SJSA1 (cell line): ENCODE measurements at places on chromosomes 16 and 17. TPM values are rescaled to one million over a fixed set of nuclear protein-coding genes. Genes with fewer than 3 reads are reported as not detected.

The CCDC200 gene
- not detected in 2 replicates for total RNA-seq

The SKAP1 gene
- total RNA-seq: 1.3 and 6.8 TPM in 2 replicates

The ST6GALNAC1 gene
- total RNA-seq: not detected in 2 replicates

The TUBB3 gene
- total RNA-seq: 58.2 and 104 TPM in 2 replicates

The KCNH4 gene
- total RNA-seq: not detected in 2 replicates

The SLC43A2 gene
- total RNA-seq: 2.0 and 3.4 TPM in 2 replicates

The ETV4 gene
- 7.2 and 16.8 TPM in 2 replicates for total RNA-seq

The SLC13A2 gene
- total RNA-seq: not detected in 2 replicates

The CCL23 gene
- total RNA-seq: not detected in 2 replicates

GRCh38 chr17:78306913-78307312 lies 53.0 kb downstream of the SOCS3 start:
- DNase-seq: no peak

- DNase-seq: no peak
Measured at GRCh38 chr16:55778757-55779156, 54.1 kb downstream of the CES1 start.

DNA sequence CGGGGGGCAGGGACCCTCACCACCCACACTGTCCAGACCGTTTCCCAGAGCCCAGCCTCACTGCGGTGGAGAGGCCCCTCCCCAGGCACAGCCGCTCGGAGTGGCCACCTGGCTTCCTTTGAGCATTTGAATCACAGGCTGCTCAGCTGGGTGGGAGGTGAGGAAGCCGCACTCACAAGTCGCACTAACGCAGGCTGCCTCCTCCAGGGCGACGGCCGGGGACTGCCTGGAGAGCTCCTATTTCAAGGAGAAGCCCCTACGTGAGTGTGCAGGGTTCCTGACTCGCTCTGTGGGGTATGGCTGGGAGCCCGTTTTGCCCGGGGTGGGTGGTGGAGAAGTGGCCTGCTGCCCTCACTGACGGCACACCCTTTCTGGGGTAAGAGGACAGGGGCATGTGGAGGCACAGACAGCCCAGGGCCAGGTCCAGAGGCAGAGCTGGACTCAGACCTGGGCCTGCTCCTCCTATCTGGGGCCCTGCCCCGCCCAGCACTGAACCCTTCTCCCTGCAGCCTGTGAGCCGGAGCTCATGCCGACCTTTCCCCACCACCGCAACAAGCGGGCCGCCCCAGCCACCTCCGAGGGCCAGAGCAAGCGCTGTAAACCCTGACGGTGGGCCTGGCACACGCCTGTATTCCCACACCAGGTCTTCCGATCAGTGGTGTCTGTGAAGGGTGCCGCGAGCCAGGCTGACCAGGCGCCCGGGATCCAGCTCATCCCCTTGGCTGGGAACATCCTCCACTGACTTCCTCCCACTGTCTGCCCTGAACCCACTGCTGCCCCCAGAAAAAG lies 6.2 kb downstream of the SPATA2L start:
- DNase-seq: no peak

GRCh38 chr16:20844588-20844987 lies 38.3 kb downstream of the REXO5 start:
- DNase-seq: no peak

DNA sequence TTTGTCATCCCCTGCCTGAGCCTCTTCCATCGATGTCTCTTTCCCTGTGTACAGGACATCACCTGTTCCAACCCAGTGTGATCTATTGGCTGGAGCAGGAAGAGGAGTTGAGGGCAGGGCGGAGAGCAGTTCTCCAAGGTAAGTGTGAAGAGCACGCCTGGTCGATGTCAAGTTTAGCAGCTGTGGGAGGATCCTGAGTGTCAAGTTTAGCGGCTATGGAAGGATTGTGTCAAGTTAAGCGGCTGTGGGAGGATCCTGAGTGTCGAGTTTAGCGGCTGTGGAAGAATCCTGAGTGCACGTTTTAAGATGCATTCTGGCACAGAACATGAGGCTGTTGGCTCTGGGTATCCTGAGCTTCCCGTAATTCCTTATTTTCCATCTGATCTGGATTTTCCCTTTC lies 7.2 kb downstream of the ZNF778 start:
- DNase-seq: no peak

DNA sequence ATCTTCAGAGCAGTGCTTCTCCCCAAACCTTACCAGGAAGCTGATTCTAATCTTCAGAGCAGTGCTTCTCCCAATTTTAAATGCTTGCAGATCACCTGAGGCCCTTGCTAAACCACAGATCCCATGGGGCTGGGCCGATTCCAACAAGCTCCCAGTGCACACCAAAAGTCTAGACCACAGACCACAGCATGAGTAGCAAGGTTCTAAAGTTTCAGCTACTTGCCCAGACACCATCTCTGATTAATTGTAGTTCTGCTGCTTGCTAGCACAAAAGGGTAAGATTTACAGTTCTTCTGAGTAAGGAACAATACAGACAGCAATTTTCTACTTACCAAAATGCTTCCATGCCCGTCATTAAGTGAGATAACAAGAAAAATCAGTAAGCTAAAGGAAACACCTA lies 12.2 kb downstream of the CLEC3A start:
- no peak for DNase-seq

- no peak for DNase-seq
Measured at GRCh38 chr17:46765453-46765852, 53.0 kb downstream of the WNT3 start.

GRCh38 chr16:79271583-79271982 lies 329.0 kb downstream of the MAF start:
- DNase-seq: no peak

- no peak for DNase-seq
Measured at GRCh38 chr17:80545499-80545826, 825 bp downstream of the RPTOR start.

DNA sequence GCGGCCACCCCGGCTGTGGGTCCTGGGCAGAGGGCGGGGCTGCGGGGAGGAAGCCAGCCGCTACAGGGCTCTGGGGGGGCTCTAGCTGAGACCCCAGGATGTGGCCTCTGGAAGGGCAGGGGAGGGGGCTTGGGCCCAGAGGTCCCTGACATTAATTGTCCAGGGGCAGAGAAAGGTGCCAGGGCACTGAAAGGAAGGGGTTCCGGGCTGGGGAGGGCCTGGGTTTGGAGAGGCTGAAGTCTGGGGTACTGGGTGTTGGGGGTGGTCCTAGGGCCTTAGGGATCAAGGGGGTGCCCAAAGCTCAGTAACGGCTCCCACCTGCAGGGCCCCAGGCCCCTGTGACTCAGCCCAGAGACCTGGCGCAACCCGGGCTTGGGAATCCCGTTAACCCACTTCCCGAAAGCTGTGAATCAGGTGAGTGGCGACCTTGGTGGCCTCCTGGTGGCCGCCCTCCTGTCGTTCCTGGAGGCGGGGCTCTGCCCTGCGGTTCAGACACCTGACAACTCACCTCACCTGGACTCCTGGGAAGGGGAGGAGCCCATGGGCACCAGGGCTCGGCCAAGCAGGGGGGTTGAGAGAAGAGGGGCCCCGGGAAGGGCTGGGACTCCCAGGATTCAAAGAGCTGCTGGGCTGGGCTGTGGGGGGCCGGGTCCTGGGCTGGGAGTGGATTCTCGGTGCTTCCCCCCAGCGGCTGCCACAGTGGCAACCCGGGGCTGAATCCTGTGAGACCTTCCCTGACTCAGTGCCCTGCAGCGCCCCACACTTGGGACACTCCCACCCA lies 465 bp upstream of the PRSS22 start:
- no peak for DNase-seq

- DNase-seq: no peak
Measured at GRCh38 chr16:78890373-78890895, 710.1 kb downstream of the MAF start.

DNA sequence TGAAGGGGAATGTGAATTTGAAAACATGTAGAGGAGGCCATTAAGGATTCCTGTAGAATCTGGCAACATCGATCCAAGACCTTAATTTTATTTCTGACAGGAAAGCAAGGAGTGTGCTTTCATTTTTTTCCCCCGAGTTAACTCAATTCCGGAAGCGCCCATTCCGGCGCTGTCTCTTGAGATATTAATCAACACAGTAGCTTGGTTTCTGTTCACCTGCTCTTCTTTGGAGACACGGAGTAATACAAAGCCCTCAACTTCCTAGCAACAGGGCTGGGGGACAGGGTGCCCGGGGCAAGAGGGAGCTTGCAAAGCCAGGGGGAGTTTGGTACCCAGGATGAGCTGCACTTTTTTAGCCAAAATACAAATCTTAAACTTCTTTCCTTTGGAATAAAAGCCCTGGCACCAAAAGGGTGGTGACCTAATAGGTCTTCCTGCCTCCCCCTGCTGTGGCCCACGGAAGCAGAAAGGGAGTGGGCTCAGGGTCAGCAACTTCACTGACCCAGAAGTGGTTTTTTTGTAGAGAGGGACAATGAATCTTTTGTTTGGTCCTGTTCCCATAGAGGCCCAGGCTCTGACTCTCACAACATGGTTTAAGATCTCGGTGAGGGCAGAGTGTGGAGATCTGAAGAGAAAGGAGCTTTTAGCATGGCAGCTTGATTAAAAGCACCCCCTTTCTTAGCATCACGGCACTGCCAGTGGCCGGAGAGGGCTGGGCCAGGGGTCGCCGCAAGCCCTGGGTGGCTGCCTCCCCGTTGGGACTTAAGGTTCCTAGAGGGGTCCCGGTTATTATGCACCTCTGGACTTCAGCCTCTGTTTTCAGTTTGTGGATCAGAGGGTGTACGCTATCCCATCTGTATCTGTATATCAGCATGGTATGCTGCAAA lies 207.3 kb downstream of the CCDC182 start:
- DNase-seq: no peak

DNA sequence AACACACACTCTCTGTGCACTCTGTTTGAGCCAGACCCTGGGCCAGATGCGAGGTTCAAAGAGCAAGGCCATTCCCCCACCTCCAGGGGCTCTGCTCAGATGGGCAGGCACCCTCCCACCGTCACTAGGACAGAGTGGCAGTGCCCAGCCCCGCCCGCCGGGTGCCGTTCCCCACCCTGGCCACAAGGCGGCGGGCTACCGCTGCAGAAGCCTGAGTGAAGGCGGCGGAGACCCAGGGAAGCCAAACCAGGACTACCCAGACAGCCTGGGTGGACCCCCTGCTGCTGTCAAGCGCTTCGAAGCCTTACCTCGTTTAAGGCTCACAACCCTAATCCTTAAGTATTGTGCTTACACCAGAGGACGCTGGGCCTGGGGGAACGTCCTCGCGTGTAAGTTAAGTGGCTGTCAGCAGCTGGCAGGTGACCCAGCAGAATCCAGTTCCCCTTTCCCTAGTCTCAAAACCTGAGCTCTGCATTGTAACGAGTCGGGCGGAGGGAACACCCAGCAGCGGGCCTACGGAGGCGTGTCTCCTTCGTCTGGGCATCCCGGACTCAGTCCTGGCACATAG lies 4.5 kb downstream of the ARHGAP27 start:
- DNase-seq: no peak

DNA sequence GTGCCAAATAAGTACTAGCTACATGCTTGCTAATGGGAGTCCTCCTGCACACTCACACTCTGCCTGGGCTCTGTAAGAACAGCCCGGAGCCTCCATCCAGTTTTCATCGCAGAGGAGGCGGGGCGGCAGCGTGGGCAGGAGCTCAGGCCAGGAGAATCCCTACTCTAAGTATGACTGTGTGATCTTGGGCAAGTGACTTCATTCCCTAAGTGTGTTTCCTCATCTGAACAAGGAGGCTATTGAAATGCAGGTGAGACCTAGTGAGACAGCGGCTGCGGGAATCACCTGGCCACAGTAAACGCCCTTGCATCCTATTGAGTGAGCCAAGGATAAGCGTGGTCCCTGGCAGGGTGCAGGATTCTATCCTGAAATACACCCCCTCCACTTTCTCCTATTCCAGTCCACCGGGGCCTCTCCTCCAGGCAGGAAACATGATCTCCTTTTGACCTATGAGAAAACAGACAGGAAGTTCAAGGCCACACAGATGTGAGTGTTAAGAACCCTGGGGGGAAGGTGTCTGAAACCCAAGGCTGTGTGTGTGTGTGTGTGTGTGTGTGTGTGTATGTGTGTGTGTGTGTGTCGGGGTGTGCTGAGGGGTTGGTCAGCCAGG lies 5.2 kb upstream of the RAI1 start:
- no peak for DNase-seq

- no peak for DNase-seq
Measured at GRCh38 chr16:59400830-59401229, 666.7 kb upstream of the GOT2 start.

GRCh38 chr17:60656499-60656898 lies 21.2 kb upstream of the BCAS3 start:
- DNase-seq: no peak

GRCh38 chr17:48240122-48240521 lies 132.6 kb downstream of the SNX11 start:
- no peak for DNase-seq

DNA sequence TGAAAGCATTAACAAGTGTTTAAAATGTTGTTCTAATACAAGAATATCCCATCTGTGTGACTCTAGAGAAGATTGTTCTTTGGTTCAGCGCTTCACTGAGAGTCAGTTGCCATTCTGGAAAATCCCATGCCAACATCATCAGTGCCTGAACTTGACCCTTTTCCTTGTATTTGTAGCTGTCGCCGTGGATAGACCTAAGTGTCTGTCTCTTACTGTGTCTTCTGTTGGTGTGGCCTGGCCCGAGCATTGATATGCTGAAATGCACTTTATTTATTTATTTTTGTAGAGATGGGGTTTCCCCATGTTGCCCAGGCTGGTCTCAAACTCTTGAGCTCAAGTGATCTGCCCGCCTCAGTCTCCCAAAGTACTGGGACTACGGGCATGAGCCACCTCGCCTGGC lies 76.0 kb downstream of the MYH11 start:
- DNase-seq: no peak

- DNase-seq: no peak
Measured at GRCh38 chr17:21452377-21453143, 76.4 kb downstream of the KCNJ12 start.

DNA sequence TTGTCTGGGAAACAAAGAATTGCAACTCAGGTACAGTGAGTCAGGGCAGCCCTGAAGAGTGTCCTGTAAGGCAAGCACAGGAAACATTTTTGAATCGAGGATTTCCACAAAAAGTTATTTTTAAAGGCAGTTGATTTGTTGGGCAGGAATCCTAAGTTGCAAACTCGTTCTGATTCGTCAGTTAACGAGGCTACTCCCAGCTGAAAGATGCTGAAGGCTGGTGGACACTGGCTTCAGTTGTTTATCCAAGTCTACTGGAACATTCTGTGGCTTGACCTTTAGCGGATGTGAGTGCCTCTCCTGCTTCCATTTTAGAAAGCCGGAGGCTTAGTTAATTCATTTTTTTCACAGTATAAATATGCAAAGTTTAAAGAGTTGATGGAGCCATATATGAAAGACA lies 84.2 kb downstream of the KCNJ12 start:
- no peak for DNase-seq

- DNase-seq: no peak
Measured at GRCh38 chr16:67636713-67637112, 8.2 kb upstream of the CARMIL2 start.
